Activated CD4-positive, alpha-beta T cell treated with anti-CD3 and anti-CD28 coated beads for 24 hours (primary cell): ENCODE measurements at places on chromosomes 4 and X.

DNA sequence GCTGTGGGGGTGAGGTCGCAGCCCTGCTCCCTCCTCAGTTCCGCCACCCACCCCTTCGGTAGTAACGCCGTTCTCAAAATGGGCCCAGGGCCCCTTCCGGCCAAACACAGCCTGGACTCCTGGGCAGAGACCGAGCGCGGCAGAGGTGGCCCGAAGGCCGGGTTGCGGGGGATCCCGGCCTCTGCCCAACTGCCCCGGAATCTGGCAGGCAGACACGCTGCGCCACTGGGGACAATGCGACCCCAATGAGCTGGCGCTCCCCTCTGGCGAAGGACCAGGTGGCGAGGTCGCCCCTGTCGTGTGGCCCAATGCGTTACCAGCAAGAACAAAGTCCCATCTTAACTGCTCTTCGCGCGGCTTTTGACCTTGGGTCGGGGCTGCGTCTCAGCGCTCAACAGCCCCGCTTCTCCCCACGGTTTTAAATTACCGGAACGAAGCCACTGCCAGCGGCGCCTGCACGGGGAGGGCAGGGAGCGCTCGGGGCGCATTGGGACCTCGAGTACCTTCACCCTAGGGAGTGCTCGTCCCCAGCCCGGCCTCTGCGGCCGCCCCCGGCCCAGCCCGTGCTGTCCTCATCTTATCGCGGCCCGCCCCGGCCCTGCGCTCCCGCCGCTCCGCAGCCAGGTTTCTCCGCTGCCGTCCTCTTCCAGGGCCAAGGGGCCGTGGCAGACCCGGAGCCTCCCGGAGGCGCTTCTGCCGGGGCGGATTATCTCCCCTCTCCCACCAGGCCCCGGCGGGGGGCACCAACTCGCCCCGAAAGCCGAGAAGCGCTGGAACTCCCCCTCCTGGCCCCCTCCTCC, 22.2 kb upstream of the HMX1 start:
- no peak for DNase-seq

- no peak for DNase-seq
Measured at GRCh38 chr4:152940461-152940860, 4.3 kb downstream of the FHDC1 start.

GRCh38 chr4:7877176-7877575, 62.5 kb downstream of the AFAP1 start:
- no peak for DNase-seq

DNA sequence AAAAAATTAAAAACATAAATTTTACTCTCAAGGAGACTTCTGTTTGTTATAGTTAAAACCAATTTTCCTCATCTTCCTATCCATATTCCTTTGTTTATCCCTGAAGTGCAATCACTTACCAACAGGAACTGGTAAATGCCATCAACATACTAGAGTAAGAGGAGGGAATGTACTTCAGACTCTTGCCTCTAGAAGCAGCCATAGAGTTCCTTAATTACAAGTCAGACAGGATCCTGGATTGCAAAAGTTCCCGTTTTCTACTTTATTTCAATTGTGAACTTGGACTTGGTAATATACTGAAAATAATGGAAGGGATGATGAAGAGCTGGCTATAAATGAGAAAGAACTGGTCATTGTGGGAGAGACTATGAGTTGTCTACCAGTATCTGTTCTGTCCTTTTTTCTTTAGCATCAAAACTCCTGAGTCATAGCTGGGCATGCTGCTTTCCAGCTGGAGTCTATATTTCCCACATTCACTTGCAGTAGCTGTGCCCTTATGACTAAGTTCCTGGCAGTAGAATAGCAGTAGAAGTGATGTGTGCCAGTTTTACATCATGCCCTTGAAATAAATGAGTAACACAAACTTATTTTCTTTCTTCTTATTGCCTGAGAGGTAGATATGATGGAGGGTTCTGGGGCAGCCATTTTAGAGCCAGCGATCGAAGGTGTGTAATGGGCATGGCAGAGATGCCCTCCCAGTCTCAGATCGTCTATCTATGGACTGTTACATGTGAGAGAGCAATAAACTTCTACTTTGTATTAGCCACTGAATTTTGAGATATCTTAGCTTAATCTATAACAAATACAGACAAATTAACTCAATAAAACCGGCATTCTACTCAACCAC, 26.8 kb upstream of the SPARCL1 start:
- DNase-seq, result no peak

DNA sequence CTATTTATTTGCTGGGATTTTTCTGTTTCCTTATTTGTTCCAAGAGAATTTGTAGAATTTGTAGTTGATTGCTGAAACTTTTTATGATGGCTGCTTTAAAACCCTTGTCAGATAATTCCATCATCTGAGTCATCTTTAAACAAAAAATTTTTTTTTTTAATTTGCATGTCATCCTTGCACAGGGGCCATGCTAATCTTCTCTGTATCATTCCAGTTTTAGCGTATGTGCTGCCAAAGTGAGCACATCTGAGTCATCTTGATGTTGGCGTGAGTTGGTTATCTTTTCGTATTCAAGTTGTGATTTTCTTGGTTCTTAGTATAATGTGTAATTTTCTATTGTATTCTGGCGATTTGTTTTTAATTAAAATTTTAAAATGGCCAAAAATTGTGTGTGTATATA, 18.7 kb upstream of the ZNF157 start:
- no peak for DNase-seq

GRCh38 chr4:17650406-17650805, 36.0 kb downstream of the MED28 start:
- no peak for DNase-seq

- DNase-seq, result no peak
Measured at GRCh38 chr4:26311633-26312032, 9.2 kb upstream of the RBPJ start.

GRCh38 chr4:14883166-14883565, 119.1 kb upstream of the CPEB2 start:
- no peak for DNase-seq

- DNase-seq, result no peak
Measured at GRCh38 chr4:147777456-147778091, 45.7 kb downstream of the ARHGAP10 start.

DNA sequence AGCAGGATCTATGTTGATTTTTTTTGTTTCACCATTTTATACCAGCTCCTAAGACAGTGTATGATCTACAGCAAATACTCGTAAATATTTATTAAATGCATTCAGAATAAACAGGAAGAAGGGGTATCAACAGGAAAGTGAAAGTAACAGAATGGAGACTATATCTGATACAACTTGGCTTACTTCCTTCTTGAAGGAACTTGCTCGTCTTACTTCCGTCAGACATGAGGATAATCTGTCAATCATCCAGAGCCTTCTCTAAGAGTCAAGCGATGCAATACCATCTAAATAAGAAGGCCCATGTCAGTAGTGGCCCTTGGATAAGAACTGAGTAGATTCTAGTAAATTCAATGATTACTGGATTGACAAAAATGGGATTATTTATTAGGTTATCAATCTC, 84.2 kb downstream of the CAMK2D start:
- no peak for DNase-seq

GRCh38 chr4:164943192-164943591, 34.3 kb downstream of the TRIM61 start:
- DNase-seq, result no peak

DNA sequence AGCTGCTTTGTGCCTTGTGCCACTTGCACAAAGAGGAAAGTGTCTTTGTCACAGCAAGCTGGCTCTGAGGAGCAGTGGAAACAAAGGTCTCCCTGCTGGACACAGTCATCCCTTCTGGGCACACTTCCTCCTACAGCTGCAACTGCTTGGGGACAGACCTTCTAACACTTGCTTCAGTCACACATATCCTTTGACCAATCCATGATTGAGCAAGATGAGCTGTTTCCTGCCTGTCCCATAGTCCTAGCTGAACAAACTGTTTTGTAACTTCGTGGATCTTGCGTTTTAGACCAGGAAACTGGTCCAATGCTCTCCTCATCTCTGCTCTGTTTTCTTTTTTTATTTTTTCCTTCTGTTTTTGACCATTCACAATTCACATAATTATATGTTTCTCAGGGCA, 98.5 kb downstream of the RRAGB start:
- DNase-seq, result no peak

DNA sequence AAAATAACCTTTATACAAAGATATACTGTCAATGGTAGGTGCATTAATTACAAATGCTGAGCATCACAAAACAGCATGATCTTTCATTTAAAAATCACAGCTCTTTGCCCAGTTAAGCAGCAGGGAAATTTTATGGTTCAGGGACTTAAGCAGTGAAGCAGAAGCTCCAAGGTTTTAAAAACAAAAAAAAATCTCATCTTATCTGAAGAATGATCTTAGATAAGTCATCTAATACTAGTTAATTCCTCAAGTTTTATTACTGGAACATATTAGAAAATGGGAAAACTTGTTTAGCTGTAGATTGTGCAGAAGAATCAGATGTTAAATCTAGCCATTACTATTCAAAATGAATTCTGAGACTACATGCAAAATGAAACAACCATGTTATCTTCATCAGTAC, 289.9 kb downstream of the GASK1B start:
- DNase-seq, result no peak

GRCh38 chrX:48741834-48742233, 19.7 kb upstream of the GLOD5 start:
- DNase-seq, result no peak

- no peak for DNase-seq
Measured at GRCh38 chrX:133606990-133607389, 191.7 kb upstream of the GPC4 start.

DNA sequence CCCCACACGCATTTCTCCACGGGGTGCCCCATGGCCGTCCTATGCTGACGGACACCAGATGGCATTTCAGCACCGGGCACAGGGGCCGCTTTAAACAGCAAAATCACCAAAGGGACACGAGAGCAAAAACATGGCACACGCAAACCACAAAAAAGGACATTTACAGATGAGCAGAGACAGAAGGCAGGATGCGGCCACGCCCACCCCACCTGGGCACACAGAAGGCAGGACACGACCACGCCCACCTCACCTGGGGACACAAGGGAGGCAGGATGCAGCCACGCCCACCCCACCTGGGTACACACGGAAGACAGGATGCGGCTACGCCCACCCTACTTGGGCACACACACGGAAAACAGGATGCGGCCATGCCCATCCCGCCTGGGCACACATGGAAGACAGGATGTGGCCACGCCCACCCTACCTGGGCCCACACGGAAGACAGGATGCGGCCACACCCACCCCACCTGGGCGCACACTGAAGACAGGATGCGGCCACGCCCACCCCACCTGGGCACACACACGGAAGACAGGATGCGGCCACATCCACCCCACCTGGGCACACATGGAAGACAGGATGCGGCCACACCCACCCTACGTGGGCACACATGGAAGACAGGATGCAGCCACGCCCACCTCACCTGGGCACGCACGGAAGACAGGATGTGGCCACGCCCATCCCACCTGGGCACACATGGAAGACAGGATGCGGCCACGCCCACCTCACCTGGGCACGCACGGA, 69.1 kb downstream of the FAM53A start:
- no peak for DNase-seq
